ENCODE measurements at places on chromosomes 5 and 9.

DNA sequence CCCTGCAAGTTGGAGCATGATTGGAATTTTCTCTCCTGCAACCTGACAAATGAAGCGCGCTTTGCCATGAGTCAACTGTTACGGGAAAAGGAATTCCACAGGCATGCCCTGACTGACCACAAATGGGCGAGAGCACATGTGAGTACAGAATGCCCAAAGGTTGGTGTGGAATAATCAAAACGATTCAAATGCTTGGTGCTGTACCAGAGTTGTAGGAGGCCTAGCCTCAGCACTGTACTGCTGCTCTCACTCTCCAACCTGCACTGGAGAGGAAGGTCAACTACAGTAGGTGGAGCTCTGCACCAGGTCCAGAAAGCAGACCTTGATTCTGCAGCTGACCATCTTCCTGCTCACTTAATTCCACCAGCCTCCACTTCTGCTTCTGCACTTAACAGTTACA, 406.9 kb upstream of the ACTBL2 start:
- DNase-seq = no peak

- DNase-seq = no peak
These were observed 6.8 kb downstream of the HAND1 start for GRCh38 chr5:154470947-154471870.

- DNase-seq = no peak
These were observed 45.7 kb upstream of the FAM170A start for GRCh38 chr5:119583684-119584083.

- DNase-seq = no peak
These were observed 31.7 kb downstream of the SARDH start for GRCh38 chr9:133706307-133707050.

- DNase-seq = no peak
These were observed 10.9 kb downstream of the IL12B start for GRCh38 chr5:159319363-159319762.

DNA sequence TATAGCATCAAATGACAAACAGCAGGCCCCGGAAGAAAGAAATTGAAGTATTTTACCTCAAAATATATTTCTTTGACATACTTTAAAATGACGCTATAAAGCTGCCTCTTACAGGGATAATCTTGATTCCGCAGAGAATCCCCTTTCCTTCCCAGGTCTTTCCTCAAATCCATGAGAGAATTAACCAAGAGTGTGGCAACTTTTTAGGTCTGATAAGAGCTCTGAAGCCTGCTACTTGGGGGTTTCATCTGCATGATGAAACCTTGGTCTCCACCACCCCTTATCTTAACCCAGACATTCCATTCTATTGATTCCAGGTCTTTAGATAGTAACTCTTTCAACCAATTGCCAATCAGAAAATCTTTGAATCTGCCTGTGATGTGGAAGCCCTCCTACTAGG, 173.8 kb downstream of the CEMIP2 start:
- DNase-seq = no peak

GRCh38 chr5:67203701-67204074, 7.1 kb upstream of the CD180 start:
- DNase-seq = peak; percentile 62

DNA sequence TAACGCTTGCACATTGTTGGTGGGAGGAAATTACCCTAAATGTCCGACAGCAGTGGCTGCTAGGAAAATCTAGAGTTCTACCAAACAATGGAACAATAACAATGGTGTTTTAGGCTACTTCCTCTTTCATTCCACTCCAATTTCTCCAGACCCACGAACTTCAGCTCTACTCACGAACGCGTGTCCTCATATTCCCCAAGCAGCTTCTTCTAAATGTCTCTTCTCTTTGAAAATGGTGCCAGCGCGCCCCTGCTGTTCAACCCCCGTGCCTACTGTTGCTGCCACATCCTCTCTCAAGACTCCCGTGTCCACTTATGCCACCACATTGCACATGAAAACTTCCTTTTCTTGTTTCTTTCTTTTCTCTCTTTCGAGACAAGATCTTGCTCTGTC, 25.6 kb downstream of the OR2V2 start:
- no peak for DNase-seq

- no peak for DNase-seq
These were observed 8.1 kb upstream of the HAVCR1 start for GRCh38 chr5:157067005-157067404.

GRCh38 chr5:134114886-134115805, 665 bp downstream of the TCF7 start:
- no peak for DNase-seq

DNA sequence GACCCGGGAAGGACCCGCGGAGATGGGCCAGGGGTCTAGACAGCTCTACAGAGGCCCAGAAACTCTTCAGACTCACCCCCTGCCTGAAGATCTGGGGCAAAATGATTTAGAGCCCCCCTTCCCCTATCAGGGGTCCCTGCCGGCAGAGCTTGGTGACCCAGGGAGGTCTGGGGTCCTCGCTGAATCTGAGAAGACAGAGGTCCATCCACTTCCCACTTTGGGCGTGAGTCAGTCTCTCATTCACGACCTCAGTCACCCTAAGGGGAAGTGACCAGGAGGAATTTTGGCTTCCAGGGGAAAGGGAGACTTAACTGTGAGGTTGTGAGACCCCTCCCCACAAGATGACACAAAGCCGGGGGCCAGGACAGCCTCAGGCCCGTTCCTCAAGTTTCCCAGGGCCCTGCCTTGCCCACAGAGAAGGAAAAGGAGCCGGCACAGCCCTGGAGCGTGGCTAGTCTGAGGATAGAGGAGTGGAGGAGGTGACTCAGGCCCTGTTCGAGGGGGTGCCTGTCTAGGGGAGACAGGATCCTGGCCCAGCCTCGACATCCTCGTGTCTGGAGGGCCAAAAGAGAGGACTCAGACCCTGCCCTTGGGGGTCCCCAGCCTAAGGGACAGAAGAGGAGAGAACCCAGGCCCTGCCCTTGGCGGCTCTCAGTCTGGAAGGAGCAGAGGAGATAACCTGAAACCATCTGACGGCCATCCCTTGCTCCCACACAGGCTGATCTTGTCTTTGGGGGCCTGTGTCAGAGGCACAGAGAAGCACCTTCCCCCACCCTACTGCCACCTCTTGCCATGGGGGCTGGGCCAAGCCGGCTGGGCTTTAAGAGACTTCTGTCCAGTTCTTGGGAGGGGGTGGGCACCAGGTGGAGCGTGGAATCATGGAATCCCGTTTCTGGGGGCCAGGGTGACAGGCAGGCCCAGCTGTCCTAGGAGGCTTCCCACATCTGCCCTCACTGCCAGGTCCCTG, 889 bp downstream of the PDLIM4 start:
- DNase-seq = no peak

DNA sequence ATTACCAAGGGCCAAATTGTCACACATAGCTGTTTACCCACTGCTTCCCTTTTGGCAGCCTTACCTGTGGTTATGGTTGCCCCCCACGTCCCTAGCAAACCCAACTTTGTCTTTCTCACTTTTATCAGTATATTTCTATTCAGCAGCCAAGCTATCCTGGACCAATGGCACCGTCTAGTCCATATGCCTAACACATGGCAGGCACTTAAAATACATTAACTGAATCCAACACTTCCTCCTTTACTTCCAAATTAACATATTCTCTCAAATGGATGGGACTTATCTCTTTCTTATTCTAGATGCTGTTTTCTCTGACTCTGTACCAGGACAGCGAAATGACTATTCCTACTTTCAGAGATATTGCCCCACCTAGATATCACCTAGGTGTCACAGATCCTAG, 50.9 kb upstream of the SLC44A1 start:
- DNase-seq = no peak

GRCh38 chr9:530681-531080, 310.8 kb upstream of the DMRT1 start:
- no peak for DNase-seq

DNA sequence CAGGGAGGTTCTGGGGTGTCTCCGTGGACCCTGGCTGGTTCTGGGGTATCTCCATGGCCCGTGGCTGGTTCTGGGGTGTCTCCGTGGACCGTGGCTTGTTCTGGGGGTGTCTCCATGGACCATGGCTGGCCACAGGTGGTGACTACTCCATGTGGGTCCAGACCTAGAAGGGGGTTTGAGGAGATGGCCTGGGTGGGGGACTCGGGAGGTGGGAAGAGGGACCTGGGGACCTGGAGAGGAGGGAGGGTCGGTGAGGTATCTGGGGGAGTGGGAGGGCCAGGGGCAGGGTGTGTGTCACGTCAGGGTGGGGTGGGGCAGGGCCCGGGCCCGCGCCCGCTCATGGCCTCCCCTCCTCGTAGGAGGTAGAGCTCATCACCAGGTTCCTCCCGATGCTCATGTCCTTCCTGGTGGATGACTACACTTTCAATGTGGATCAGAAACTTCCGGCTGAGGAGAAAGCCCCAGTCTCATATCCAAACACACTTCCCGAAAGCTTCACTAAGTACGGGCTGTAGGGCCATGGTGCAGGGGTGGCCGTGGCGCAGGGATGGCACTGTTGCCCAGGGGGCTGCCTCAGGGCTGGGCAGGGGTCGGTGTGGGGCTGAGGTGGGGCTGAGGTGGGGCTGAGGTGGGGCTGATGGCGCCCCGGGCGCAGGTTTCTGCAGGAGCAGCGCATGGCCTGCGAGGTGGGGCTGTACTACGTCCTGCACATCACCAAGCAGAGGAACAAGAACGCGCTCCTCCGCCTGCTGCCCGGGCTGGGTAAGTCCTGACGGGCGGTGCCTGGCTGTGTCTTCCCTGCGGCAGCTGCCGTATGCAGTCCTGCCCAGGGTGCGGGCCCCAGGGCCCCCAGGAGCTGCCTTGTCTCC, 10.7 kb upstream of the TOR4A start:
- DNase-seq = no peak

DNA sequence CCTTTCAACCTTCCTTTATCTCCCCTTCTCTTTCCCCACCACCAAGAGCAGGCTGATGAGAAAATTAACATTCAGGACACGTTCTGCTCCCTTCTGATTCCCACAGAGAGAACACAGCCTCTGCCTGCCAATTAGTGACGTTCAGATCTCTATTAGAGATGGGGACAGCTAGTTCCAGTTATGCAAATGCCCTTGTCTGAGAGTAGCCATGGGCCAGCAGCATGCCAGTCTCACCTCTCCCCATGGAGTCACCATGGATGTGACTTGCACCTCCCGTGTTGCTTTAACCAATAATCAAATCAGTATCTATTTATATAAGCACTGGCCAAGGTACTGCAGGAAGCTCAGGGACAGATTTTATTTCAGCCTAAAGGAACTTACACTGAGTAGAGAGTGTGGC, 61.3 kb downstream of the KCNIP1 start:
- no peak for DNase-seq

DNA sequence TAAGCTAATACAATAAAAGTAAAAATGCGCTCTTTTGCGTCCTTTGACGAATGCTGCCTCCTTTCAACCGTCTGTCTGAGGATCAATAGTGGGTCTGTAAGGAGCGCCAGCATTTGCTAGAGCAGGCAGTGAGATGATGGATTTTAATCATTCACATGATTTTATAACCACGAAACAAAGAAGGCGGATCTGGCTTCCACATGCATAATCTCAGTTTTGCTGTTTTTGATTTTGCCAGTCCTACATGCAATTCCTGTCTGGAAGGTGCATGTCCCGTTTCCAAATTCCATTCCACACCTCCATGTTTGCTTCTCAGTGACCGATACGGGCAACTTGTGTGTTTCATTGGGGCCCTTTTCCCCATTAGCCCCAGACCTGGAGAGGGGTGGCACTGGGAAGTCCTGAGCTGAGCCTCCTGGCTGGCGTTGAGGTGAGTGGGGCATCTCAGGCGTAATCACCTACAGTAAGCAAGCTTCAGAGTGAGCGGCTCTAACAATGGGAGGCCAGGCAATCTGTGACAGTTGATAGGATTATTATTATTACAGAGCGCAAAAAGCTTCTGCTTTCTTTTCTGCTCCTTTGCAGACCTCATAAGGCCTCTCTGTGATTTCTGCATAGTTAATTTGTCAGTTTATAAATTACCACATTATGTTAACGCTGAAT, 405.4 kb downstream of the ZSWIM6 start:
- no peak for DNase-seq

DNA sequence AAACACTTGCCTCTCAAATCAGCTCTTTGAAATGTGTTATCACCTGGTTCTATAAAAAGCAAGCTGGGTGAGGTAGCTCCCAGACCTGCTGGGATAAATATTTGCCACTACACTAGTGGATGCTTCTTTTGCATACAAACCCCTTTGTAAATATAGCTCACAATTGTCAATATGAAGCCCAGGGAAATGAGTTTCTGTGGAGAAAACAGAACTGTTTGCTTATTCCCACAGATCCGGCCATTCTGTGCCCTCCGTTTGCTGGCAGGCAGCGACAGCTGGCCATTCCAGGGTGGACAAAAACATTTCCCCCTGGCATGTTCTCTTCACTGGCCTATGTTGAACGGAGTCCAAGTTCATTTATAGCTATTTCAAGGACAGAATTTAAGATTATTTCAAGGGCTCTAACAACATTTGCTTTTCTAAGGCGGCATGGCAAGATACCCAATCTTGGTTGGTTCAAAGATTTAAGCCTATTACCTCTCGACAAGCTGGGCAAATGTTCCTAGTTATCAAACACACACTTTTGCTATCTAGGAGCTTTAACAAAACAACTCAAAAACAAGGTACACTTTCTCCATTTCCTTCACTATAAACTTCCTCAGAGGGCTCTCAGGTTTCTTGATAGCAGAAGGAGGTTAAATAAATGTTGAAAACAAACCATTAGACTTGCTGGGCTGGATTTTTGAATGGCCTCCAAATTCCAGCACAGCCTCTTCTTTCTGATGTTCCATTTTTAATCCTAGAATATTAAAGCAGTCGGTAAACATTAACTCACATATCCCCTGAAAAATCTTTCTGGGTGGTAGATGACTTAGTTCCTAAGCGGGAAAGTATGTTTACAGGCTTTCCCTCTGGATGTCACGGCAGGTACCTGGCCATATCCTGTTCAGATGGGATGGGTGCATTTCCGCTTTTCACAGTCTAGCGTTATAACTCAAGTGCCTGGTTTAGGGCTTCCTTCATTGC, 332.3 kb downstream of the PLK2 start:
- DNase-seq = no peak

DNA sequence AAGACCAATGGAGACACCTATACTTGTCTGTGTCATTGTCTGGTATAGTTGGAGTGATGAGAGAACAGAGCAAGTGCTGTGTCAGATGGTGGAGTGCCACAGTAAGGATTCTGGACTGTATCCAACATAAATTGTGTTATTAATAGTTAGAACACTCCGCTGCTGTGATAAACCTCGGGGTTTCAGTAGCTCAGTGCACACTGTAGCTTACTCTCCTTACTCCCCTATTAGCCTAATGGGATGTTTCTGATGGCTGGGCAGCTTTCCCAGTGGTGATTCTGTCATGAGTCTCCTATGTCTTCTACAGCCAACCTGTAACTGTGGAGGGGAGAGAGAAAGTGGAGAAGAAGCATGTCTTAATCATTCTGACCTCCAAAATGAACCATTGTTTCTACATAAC, 127.6 kb upstream of the PTCH1 start:
- DNase-seq = no peak

GRCh38 chr9:109316207-109316640, 4.6 kb downstream of the EPB41L4B start:
- DNase-seq = no peak

DNA sequence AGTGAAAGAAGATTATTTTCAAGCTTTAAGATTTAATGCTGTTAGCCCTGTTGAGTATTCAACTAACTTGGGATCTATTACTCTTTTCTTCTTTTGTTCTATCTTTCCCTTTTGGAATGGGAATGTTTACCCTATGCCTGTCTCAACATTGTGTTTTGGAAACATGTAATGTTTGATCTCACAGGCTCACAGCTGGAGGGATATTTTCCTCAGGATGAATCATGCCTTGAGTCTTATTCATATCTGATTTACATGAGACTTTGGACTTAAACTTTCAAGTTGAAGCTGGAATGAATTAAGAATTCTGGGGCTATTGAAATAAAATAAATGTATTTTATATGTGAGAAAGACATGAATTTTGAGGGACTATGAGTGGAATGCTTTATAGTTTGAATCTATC, 607.8 kb upstream of the PTGER4 start:
- DNase-seq = no peak

- DNase-seq = peak; percentile 61
These were observed 168.5 kb downstream of the AUH start for GRCh38 chr9:91193087-91193657.
